ENCODE measurements at places on chromosomes 5 and 9.

GRCh38 chr9:3900673-3901318 lies 375.0 kb upstream of the RFX3 start:
- no peak for DNase-seq

DNA sequence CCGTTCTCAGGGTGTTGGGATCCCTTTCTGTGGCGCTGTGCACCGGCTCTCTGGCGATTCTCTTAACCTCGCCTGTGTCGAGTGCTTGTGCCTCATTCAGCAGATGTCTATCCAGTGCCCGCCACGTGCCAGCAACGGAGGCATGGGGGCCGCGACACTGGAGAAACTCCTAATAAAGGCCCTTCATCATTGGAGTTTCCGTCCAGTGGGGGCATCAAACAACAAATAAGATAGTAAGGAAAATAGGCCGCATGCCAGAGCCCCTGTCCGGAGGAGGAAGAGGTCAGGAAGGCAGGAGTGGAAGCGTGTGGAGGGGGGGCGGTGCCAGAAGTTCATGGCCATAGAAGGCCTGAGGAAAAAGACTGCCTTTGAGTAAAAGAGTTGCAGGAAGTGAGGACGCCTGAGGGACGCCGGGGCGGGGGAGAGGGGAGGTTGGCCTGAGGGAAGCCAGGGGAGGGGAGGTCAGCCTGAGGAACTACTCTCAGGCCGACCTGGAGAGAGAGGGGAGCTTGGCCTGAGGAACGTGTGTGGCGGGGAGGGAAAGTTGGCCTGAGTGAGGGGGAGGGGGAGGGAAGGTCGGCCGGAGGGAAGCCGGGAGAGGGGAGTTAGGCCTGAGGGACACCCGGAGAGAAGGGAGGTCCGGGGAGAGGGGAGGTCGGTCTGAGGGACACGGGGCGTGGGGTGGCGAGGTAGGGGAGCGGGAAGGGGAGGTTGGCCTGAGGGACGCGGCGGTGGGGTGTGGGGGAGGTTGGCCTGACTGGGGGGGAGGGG lies 82.2 kb downstream of the CACNA1B start:
- no peak for DNase-seq

GRCh38 chr9:115034801-115035200 lies 83.2 kb downstream of the TNC start:
- no peak for DNase-seq

DNA sequence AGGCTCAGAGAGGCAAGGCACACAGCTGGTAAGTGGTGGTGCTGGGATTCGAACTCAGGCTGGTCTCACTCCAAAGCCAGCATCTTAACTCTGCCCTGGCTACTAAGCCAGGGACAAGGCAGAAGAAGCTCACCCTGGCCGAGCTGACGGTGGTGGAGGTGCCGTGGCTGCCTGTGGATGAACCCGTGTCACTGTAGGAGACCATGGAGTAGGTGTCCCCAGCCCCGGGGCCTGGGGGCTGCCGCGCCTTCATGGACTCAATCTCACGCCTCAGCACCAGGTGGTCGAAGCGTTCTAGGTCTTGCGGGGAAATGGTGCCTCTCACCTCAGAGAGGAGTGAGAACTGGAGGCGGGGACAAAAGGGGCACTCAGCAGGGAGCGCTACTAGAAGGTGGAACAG lies 35.4 kb upstream of the AKNA start:
- no peak for DNase-seq

GRCh38 chr9:133948131-133948530 lies 44.0 kb downstream of the VAV2 start:
- DNase-seq = no peak

All from neural progenitor cell (in vitro differentiated cells).